ENCODE measurements at places on chromosomes 16 and 17.
A peak's percentile ranks its signal among the peaks of the same experiment; 100 is the strongest.

DNA sequence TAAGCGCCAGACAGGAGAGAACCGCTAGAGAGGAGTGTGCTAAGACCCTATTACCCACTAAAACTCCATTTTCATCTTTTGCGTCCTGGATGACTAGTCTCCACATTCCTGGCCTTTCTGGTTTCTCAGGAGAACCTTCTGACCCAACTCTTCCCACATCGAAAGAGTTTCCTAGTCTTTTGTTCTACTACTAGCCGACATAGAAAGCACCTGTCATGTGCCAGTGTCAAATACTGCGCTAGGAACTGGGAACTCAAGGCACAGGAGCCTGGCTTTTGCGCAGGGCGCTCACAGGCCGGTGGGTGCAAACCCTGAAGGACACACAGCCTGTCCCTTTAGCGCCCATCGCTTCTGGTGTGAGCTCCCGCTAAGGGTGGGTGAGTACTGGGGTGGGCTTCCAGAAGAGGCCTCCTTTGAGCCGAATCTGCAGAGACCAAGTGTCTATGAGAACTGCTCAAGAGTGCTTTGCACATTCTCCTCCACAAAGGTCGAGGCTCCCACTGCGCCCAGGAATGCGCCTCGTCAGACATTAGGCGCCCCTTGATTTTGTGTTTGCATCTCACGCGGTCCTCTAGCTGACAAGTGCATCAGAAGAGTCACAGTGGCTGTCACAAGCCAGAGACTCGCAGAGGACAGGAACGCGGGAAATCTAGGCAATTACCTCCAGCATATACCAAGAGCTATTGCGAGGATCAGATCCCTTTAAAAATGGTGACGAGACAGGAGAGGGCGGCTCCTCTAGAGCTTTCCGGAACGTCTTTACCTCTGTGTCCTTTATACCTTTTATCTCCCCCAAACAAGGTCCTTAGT lies 2.0 kb upstream of the PSMB3 start:
- no peak for DNase-seq

DNA sequence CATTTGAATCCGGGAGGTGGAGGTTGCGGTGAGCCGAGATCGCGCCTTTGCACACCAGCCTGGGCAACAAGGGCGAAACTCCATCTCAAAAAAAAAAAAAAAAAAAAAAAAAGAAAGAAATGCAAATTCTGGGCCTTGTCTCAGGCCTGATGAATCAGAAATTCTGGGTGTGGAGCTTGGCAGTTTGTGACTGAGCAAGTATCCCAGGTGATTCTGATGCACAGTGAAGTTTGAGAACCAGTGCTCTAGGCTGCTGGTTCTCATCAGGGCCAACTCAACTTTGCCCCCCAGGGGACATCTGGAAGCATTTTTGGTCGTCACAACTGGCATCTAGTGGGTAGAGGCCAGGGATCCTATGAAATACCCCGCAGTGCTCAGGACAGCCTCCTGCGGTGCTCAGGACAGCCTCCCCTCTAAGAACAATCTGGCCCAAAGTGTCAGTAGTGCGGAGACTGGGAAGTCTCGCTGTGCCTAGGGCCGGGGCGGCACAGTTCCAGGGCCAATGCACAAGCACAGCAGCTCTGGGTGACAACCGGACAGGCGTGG lies 55.9 kb downstream of the SDK2 start:
- DNase-seq, result no peak

- no peak for DNase-seq
Measured at GRCh38 chr16:84190731-84191388, at the start of gene ADAD2. TSS of gene ADAD2 (plus strand) at chr16:84191157. CDS start at chr16:84191231, 74 bp downstream.

DNA sequence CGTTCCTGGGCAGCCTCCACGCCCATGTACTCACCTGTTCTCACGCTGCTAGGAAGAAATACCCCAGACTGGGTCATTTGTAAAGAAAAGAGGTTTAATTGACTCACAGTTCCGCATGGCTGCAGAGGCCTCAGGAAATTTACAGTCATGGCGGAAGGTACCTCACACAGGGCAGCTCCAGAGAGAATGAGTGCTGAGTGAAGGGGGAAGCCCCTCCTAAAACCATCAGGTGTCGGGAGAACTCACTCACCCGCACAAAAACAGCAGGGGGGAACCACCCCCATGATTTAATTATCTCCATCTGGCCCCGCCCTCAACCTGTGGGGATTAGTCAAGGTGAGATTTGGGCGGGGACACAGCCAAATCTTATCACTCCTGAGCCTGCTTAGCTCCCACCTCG lies 18.2 kb downstream of the RAB40C start:
- DNase-seq, result no peak

DNA sequence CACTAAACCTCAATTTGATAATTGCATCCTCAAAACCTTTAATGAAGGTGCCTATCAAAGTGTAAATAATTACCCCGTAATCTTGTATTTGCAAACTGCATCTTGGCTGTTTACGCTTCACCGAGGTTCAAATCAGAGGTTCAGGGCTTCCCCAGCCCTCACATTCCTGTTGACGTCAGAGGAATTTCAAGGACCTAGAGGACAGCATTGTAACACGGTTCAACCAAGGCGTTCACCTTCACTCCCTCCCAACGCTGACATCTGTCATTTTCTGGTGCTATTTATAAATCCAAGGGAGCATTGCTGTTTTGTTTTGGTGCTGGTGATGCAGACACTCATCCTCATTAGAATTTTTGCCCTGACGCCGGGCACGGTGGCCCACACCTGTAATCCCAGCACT lies 691.6 kb upstream of the RBFOX1 start:
- DNase-seq, result no peak

GRCh38 chr16:3094289-3095027 lies 4.6 kb downstream of the ZSCAN10 start:
- peak; percentile 57 for DNase-seq

DNA sequence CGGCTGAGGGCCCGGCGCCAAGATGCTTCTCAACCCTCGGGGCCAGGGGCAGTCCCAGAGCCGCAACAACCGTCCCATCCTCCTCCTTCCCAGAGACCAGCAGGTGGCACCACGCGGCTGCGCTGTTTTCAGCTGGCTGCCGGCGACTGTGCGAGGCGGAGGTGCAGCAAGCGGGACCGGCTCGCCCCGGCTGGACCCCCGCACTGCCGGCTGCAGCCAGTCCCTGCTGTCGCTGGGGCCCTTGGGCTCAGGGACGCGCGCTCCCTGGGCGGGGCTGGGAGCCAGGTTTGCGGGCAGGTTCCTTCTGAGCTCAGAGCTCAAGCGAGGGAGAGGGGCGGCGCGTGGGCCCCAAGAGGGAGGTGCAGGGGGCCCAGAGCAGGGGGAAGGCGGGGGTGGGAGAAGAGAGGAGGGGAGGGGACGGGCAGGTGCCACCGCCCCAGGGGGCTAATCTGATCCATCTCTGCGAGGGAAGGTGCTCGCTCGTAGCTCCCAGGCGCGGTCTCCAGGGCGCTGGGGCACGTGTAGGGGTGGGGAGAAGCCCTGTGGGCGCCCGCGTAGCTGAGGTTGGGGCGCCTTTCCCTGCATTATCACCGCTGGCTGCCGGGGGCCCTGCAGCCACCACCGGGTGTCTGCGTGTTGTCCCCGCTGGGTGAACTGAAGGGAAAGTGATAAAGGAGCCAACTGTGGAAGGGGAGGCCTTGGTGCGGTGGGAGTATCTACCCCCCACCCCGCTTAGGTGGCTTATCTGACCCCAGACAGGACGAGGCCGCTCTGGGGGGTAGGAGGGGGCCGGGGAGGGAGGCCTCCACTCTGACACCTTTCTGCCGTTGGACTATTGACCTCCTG lies 24.2 kb downstream of the STAT5A start:
- peak; percentile 86 for DNase-seq

DNA sequence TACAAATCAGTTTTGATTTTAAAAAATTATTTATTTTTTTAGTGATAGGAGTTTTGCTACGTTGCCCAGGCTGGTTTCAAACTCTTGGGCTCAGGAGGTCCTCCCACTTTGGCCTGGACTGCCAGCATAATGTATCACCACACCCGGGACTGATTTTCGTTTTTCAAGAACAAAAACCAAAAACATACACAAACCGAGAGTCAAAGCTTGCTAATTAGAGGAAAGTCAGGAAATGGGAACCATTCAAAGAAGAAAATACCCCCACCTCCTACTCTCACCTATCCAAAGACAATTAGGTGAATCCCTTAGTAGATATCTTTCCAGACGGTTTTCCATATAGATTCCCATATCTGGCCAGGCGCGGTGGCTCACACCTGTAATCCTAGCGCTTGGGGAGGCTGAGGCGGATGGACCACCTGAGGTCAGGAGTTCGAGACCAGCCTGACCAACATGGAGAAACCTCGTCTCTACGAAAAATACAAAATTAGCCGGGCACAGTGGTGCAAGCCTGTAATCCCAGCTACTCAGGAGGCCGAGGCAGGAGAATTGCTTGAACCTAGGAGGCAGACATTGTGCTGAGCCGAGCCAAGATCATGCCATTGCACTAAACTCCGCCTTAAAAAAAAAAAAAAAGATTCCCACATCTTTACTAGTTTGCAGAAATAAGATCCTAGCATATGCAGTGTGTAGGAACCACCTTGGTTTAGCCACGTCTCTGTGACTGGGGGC lies 883 bp upstream of the SPN start:
- no peak for DNase-seq

DNA sequence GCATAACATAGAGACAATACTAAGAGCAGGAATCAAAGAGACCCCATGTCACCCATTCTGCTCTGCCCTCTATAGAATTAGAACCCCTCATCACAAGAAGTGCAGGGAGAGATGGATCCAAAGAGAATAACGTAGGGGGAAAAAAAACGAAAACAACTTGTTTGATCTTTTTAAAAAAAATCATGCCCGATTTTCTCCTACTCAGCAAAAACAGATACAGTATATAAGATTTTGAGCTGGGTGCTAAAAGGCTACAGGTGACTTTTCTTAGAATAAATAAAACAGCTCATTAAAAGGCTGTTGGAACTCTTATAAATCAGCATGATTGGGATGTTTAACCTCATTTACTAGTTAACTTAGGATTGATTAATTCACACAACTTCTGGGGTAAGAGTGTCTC lies 17.4 kb downstream of the UBN1 start:
- no peak for DNase-seq

GRCh38 chr17:64787255-64787920 lies 125.3 kb upstream of the SMURF2 start:
- no peak for DNase-seq

GRCh38 chr16:9798952-9799580 lies 383.2 kb downstream of the GRIN2A start:
- DNase-seq, result no peak

DNA sequence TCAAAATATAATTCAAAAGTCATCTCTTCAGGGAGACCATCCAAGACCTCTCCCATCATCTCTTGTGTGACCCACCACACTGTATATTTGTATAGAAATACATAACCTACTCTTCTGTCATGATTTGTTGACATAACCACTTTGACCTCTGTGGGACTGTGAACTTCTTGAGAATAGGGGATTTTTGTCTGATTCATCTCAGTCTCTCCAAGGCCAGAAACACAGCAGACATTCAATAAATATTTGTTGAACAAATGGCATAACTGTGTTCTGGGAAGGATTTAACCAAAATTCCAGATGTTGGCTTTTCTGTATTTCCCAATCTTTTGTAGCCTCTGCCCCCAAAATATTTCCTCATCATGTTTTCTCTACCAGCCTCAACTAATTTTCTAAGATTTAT lies 169.7 kb downstream of the CDH11 start:
- peak; percentile 92 for DNase-seq

- no peak for DNase-seq
Measured at GRCh38 chr17:55705847-55706246, 16.8 kb downstream of the TMEM100 start.

GRCh38 chr17:80414508-80414802 lies 512 bp upstream of the ENDOV start:
- DNase-seq, result no peak

- peak; percentile 12 for DNase-seq
Measured at GRCh38 chr16:64615630-64616280, 506.1 kb downstream of the CDH11 start.

DNA sequence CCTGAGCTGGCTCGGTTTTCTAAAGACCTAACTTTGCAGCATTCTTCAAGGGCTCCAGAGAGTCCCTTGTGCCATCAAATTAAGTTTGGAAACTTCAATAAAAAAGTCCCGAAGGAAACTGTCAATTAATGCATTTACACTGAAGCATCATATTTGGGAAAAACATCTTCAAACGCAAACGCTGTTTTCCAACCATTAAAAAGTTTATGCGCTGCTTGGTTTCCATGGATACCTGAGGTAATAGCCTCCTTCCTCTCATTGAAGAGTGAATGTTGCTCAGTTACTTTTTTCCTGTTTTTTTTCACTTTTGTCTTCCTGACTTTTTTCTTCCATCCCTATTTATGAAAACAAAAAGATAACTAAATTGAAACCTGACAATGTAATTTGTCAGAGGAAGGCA lies 399.1 kb downstream of the MAF start:
- DNase-seq, result no peak

DNA sequence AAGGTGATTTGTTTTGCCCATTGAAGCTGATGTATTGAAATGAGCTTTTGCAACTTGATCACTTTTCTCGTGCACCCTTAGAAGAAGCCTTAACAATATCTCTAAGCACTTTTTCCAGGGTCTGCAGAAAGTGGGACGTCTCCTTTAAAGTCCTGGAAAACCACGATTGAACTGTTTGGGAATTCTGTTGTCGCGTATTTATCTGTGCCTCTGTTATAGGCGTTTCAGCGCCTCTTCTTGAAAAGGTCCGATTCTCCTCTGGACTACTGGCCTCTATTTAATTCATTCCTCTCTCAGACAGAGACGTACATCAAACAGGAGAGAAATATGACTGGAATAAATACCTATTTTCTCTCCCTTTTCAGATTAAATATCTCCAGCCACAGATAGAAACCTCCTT lies 262.4 kb upstream of the PSMD7 start:
- no peak for DNase-seq

GRCh38 chr16:17397499-17397891 lies 73.3 kb downstream of the XYLT1 start:
- DNase-seq, result peak; percentile 87

DNA sequence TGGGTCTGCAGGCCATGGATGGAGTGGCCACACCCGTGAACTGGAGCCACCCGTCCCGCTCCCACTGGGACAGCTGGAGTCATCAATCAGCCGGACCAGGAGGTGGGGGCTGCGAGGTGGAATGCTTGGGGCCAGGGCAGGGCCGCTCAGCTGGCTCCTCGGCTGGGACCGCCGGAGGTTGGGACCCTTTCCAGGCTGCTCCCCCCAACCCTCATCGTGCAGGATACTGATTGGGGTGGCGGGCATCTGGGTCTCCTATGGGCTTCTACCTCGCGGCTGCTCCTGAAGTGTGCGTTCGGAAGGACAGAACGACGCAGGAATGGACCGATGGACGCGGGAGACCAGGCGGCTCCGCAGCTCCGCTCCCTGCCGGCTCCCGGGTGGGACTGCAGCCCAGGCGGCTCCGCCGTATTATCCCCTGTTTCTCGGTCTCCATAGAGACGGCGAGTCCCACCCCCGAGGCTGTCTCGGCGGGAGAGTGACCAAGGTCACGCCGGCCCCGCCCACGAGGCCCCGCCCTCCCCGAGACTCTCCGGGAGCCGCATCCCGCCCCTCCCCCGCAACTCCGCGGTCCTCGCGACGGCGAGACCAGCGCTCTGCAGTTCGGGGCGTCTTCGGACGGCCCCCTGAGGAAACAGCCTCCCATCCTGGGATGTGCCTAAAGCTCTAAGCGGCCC lies at the start of gene TPPP3:
Gene TPPP3 (minus strand): TSS at position 388 of the 677 bp plus-strand sequence. CDS start 2,387 bp downstream, outside the sequence.
- DNase-seq, result peak; percentile 84

- no peak for DNase-seq
Measured at GRCh38 chr16:84874004-84874435, 54.2 kb downstream of the CRISPLD2 start.

Measured in fibroblast of villous mesenchyme (primary cell).